CD4-positive, alpha-beta memory T cell (primary cell): ENCODE measurements at places on chromosomes 2 and 18. TPM values are rescaled to one million over a fixed set of nuclear protein-coding genes. Genes with fewer than 3 reads are reported as not detected.

MRPS9 gene
- total RNA-seq, result 20.8 TPM

CHST9 gene
- total RNA-seq, result not detected

INHBB gene
- not detected for total RNA-seq

SLC30A3 gene
- not detected for total RNA-seq

DNA sequence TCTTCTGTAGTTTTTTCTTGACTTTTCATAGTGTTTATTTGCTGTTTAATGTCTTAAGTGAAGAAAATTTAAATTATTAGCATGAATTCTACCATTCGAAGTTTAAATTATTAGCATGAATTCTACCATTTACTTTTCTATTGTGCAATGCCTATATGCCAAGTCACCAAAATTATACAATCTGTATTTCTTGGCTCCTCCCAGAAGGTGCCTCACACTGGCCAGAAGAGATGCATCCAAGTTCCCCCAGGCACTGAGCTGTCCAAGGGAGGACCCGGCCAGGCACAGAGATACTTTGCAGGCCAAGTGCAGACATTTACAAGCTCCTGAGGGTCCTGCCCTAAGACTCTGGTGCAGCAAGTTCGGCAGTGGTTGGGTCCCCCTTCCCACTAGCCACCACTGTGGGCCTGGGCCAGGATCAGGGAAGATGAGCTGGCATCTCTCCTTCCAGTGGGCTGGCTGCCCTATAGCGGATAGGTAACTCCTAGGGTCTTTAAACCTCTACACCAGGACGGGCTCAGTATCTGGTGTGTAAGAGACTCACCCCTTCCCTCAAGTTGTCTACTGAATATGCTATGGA is 31.3 kb downstream of the TMEM247 start:
- no peaks in the 10 kb centered on the region for H3K4me1 ChIP-seq
- no peaks in the 10 kb centered on the region for H3K36me3 ChIP-seq
- no peaks in the 10 kb centered on the region for H3K27me3 ChIP-seq
- H3K4me3 ChIP-seq, result no peak overlapping the region
- no peak overlapping the region for H3K27ac ChIP-seq

- no peak overlapping the region for H3K27ac ChIP-seq
- H3K4me1 ChIP-seq, result no peaks in the 10 kb centered on the region
- no peak for DNase-seq
These were observed 23.2 kb downstream of the KIF1A start for GRCh38 chr2:240796543-240797499.

DNA sequence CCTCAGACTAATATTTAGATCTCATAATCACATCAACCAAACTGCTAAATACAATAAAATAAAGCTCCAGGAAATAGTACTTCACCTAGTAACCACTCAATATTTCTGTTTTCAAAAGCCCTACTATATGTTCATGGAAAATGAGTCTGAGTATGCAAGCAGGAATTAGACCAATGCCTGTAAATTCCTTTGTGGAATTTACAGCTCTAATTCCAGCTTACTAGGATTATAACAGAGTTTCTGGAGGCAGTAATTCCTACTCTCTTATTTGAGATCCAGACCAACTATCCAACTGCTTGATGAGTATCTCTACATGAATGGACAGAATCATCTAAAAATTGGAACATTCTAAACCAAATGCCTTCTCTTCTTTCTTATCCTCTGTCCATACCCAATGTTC is 11.6 kb downstream of the CDKL4 start:
- H3K27me3 ChIP-seq, result no peaks in the 10 kb centered on the region
- no peak for DNase-seq
- H3K27ac ChIP-seq, result no peak overlapping the region
- H3K4me1 ChIP-seq, result peaks cover 15% of the 10 kb centered on the region
- no peaks in the 10 kb centered on the region for H3K36me3 ChIP-seq

- no peaks in the 10 kb centered on the region for H3K4me1 ChIP-seq
- H3K4me3 ChIP-seq, result no peak overlapping the region
- no peaks in the 10 kb centered on the region for H3K27me3 ChIP-seq
- DNase-seq, result no peak
- peaks cover 16% of the 10 kb centered on the region for H3K36me3 ChIP-seq
These were observed 31.7 kb upstream of the TTC32 start for GRCh38 chr2:19933351-19933981.

DNA sequence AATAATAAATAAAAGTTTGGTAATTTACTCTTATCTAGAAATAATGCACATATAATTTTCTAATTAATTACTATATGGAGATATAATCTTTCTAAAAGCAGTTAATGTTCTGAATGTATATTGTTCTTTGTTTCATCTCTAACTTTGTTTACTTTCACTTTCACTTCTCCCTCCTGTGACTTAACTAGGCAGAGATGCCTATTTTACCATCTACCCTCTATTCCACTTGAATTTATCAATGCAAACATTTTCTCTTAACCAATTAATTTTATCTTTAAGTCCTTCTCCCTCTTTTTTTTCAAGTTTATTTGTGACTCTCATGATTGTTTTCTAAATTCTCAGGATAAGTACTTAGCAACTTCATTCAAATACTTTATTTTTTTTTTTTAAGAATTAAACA is 55.1 kb upstream of the IL1RL1 start:
- peak; percentile 26 for DNase-seq
- H3K27me3 ChIP-seq, result no peaks in the 10 kb centered on the region
- no peak overlapping the region for H3K27ac ChIP-seq
- no peak overlapping the region for H3K4me3 ChIP-seq
- peaks cover 42% of the 10 kb centered on the region for H3K4me1 ChIP-seq

DNA sequence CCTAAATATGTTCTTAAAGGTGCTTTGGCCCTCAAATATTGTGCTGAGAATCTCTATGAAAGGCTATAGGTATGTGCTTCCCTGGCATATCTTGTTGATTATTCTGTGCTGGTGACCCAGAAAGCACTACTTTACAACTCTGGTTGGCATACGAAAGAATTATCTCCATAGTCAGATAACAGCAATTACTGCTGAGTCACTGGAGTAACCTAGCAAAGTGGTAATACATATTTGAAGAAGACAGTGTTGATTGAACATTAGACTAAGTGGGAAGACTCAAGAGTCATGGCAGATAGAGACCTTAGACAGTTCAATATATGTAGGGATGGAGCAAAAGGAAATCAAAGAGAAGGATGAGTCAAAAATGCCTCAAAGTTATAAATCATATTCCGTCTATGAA is 1978.5 kb upstream of the LRRTM1 start:
- DNase-seq, result no peak
- H3K4me3 ChIP-seq, result no peak overlapping the region
- no peaks in the 10 kb centered on the region for H3K4me1 ChIP-seq
- H3K27ac ChIP-seq, result no peak overlapping the region
- H3K27me3 ChIP-seq, result no peaks in the 10 kb centered on the region

- no peak overlapping the region for H3K4me3 ChIP-seq
- no peaks in the 10 kb centered on the region for H3K4me1 ChIP-seq
- H3K27ac ChIP-seq, result no peak overlapping the region
- no peaks in the 10 kb centered on the region for H3K27me3 ChIP-seq
These were observed 320.0 kb downstream of the FSIP2 start for GRCh38 chr2:186058614-186059013.
